ENCODE measurements at places on chromosomes 2 and 18.

DNA sequence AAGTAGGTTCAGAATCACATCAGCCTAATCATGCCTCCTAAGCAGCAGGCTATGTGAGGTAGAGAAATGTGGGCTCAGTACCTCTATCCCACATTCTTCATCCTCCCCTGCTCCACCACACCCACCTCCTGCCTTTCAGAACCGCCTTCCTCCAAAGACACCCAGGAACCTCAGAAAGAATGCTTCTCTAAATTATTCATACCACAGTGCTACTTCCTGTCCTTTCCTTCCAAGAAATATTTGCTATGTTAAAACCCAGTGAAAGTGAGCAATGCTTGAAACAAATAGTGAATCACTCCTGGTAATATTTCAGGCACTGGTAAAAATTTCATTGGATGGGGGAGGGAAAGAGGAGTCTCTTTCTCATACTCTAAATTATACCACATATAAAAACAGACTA lies 24.0 kb upstream of the CREB1 start:
- DNase-seq, result no peak

DNA sequence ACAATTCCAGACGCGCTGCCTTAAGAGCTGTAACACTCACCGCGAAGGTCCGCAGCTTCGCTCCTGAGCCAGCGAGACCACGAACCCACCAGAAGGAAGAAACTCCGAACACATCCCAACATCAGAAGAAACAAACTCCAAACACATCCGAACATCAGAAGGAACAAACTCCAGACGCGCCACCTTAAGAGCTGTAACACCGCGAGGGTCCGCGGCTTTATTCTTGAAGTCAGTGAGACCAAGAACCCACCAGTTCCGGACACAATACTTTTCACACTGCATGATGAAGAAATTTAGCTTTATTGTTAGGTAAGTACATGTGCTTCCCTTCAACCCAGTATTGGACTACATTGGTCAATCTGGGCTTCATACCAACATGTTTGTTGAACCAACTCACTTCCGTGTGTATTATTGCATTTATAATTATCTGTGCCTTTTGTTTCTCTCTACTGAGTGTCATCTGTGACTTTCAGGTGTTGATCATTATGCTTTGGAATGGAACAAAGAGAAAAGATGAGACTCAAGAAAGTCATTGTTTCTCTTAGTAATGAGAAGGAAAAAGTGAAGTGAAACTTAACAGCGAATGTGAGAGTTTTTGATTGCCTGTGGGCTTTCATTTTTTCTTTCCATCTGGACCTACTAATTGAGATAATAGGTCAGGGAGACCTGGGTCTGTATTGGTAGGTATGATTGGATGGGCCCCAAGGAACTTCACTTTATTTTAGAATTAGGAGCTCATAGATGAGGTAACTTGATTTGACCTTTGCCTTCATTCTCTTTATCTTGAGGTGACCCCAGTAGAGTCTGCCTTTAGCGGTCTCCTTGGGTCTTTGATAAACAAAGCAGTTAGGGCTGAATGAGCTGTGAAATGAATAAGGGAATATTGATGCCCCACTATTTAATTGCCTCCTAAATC lies 76.1 kb upstream of the CAVIN2 start:
- peak; percentile 50 for DNase-seq

GRCh38 chr2:200964498-200964897 lies 1.0 kb upstream of the ORC2 start:
- DNase-seq, result no peak

GRCh38 chr2:218363736-218364135 lies 7.1 kb downstream of the CATIP start:
- no peak for DNase-seq

- DNase-seq, result no peak
Observed at GRCh38 chr2:128793404-128793803, 474.7 kb upstream of the HS6ST1 start.

Measured in GM19239 (cell line).